Stimulated activated CD4-positive, alpha-beta T cell treated with anti-CD3 and anti-CD28 coated beads, Interleukin-2, amount 100 ng/mL, for 4 hours (primary cell): ENCODE measurements at places on chromosomes 5 and 9.

DNA sequence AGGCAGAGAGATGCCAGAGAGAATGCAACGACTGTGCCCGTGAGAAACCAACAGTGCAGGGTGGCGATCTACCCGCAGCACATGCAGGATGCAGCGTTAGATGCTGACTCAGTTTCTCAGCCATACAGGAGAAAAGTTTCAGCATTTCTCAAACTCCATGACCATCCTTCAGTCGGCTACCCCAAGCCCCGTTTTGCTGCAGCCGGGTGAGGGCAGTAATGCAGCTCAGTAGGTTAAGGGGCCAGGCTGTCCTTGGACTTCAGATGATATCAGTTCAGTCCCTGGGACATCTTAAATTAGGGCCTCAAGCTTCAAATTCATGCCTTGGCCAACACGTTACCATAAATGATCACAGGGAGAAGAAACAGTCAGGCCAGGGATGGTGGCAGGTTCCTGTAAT is 125.5 kb downstream of the PALM2AKAP2 start:
- DNase-seq = no peak

- no peak for DNase-seq
Observed at GRCh38 chr5:175092691-175093090, 351.3 kb downstream of the DRD1 start.

GRCh38 chr9:34555002-34555348 is 32.2 kb upstream of the ENHO start:
- no peak for DNase-seq

DNA sequence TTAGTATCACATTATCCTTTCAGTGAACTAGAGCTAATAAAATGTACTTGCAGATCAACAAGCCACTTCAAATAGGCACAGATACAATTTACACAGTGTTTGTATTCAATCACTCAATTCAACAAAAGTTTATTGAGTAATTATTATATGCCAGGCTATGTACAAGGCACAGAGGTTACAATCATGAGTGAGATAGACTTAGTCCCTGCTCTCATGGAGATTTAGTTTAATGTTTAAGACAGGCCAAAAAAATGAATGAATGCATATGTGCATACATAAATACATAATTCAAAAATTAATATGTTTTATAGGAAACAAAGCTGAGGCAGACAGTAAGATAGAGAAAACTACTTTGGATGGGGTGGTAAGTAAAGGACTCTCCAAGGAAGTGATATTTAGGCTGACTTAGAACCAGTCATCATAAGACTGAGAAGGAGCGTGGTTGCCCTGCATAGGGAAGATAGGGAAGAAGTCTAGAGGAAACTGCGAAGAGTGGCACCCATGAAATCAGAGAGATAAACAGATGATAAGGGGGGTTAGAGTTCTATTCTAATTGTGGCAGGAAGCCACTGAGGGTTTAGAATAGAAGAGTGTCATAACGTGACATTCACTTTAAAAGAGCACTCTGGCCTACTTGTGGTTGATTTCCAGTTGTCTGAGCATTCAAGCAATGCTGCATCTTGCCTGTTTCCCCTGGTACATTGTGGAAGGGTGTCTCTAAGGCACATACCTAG is 49.7 kb upstream of the GRAMD2B start:
- DNase-seq = no peak

GRCh38 chr9:136492978-136493522 is 10.2 kb upstream of the SEC16A start:
- DNase-seq = no peak

GRCh38 chr9:121682926-121683515 is 31.6 kb downstream of the DAB2IP start:
- no peak for DNase-seq

DNA sequence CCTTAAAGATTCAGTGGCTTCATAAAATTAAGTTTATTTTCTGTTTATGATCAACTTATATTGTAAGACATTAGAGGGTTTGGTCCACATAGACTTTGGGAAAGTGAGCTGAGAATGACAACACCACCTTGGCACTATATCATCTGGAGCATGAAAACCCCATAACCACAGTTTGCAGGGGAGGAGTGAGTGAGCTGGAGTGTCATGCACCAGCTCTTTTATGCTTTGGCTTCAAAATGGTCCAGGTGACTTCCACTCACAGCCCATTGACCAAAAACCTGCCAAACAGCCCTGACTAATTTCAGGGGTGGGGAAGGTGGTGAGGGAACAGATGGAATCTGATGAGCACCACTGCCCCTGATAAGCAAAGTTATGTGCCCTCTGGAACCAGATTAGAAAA is 295.8 kb downstream of the DMRTA1 start:
- DNase-seq = no peak

GRCh38 chr5:111730659-111731382 is 26.2 kb downstream of the NREP start:
- DNase-seq = no peak

- no peak for DNase-seq
Observed at GRCh38 chr9:81145331-81145963, 543.9 kb downstream of the TLE1 start.

DNA sequence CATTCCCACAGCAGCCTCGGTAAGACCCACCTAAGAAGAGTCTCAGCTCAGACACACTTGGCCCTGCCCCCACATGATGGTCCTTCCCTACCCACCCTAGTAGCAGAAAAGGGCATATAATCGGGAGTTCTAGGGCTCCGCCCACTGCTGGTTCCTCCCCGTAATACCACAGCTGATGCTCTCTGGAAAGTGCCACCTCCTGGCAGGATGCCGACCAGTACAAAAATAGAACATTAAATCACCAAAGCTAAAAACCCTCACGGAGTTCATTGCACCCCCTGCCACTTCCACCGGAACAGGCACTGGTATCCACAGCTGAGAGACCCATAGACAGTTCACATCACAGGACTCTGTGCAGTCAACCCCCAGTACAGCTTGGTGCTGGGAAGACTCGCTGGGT is 271.3 kb downstream of the KIAA0825 start:
- no peak for DNase-seq

- DNase-seq = no peak
Observed at GRCh38 chr5:176792655-176793342, 17.6 kb upstream of the UNC5A start.

DNA sequence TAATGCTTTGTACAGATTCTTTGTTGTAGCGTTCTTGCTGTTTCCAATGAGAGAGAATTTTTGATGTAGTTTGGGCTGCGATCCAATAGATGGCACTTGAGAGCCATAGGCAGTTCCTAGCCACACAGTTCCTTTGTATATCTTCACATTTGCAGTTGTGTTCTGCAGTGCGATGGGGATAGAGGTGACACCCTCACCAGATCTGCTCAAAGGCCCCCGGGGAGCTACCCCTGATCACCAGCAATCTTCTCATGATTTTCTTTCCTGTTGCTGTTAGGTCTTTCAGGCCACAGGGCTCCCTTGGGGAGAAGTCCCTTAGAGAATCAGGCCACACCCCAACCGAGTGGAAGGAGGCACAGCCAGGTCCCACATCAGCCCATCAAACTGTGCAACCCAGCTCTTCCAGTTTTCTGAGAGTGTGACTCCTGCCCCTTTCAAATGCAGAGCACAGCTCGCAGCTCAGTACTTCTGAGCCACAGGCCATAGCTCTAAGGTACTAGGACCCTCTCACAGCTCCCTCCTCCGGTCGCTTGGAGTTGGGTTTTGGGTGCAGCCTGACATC is 353.7 kb downstream of the SLCO4C1 start:
- DNase-seq = no peak

GRCh38 chr9:108750661-108751215 is 105.0 kb downstream of the ACTL7B start:
- DNase-seq = no peak

DNA sequence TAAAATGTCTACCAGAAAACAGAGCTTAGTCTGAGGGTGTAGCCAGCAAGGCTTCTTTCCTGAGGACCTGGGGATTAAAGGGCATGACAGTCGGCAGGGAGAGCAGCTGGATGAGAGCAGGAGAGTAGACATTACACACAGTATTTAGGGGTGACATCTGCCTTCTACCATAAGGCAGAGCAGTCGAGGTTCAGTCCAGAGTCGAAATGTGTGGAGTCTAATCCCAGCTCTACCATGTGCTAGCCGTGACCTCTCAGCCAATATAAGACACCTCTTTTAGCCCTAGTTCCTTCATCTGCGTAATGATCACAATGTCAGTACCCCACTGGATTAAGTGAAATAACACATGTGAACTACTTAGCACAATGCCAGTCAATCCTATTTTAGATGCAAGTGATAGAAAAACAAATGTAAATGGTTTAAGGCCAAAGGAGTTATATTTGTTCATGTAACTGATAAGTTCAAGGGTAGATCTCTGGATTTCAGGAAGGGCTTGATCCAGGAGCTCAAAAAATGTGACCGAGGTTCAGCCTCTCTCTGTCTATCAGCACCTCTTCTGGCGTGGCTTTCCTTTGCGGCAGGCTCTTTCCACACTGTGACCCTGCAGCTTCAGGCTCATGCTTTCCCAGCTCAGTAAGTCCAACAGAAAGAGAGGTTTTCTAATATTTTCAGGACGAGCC is 16.2 kb upstream of the CPLX2 start:
- DNase-seq = no peak
